ENCODE measurements at places on chromosomes 5 and 9.

- DNase-seq, result no peak
Measured at GRCh38 chr5:14884062-14884612, 12.6 kb upstream of the ANKH start.

DNA sequence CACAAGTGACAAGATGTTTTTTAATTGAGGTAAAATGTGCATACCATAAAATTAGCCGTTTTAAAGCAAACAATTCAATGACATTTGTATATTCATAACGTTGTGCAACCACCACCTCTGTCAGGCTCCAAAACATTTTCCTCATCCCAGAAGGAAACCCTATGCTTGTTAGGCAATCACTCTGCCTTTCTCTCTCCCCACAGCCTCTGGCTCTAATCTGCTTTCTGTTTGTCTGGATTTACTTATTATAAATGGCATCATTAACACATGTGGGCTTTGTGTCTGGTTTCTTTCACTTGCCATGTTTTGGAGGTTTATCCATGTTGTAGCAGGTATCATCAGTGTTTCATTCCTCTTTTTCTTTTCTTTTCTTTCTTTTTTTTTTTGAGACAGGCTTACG, 1.4 kb upstream of the N4BP3 start:
- DNase-seq, result no peak

DNA sequence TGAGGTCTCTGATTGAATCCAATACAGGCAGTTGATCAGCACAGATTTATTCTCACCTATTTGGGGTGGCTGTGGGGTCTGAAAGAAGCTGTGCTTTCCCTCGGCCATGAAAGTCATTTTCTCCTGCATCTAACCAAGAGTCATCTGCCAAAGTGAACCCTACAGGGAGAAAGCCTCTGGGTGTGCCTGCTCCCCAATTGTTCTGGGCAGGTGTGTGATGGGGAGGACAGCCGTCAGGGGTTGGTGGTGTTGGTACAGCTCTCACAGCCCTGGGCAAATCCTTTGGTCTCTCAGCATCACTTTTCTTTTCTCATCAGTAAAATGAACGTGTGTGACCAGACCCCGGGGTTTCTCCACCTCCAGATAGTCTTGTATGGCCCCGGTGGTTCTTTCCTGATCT, 2.5 kb downstream of the PHF2 start:
- DNase-seq, result no peak

GRCh38 chr9:76980566-76980965, 38.9 kb upstream of the FOXB2 start:
- no peak for DNase-seq

- DNase-seq, result no peak
Measured at GRCh38 chr9:133864011-133864410, 125.9 kb upstream of the SARDH start.

DNA sequence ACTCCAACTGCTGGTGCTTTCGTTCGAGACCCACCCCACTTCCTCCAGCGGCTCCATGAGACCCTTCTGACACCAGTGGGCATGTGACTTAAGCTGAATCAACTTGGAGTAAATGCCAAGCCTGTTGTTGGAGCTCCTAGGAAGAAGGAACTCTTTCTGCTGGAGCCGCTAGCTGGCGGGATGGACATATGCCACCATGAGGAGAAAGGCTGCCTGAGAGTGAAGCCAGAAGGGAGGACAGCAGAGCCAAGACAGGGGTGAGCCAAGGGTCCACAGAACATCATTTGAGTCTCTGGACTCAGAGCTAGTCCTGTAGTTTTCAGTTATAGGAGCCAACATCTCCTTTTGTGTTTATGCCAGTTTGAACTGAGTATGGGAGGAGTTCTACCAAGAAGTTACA, 35.9 kb downstream of the ANXA6 start:
- no peak for DNase-seq

GRCh38 chr9:119933191-119933590, 564.0 kb upstream of the BRINP1 start:
- DNase-seq, result no peak
